ENCODE measurements at places on chromosomes 16 and 17. TPM values are rescaled to one million over a fixed set of nuclear protein-coding genes. Genes with fewer than 3 reads are reported as not detected.

DNA sequence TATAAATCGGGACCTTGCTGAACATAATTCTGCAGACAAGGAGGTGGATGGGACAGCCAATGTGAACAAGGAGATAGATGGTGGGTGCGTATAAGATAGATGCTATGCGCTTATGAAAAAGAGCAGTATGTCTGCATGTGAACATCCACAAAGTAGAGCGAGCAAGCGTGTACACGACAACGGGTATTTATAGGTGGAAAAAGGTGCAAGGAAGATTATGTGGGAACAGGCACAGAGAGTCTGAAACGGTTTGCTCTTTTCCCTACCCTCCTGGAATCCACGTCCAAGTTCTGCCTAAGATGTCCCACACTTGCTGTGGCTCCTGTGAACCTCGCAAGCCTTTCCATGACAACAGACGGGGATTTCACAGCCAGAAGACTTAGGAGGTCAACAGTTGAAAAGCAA, 43.0 kb downstream of the SNX11 start:
- peaks cover 33% of the 10 kb centered on the region for H3K36me3 ChIP-seq
- H3K27me3 ChIP-seq, result no peaks in the 10 kb centered on the region

- no peaks in the 10 kb centered on the region for H3K36me3 ChIP-seq
- H3K4me3 ChIP-seq, result no peak within 1 kb of the TSS
- peaks cover 10% of the 10 kb centered on the region for H3K27me3 ChIP-seq
- H3K4me1 ChIP-seq, result peaks cover 4% of the 10 kb centered on the region
- H3K27ac ChIP-seq, result no peak within 1 kb of the TSS
Observed at GRCh38 chr16:57372372-57373116, at the start of gene CX3CL1. CX3CL1 (plus strand) TSS chr16:57372490; CDS start chr16:57372569, 79 bp downstream.

GRCh38 chr17:28960256-28961061, 9.1 kb upstream of the PHF12 start:
- no peak overlapping the region for H3K27ac ChIP-seq
- no peaks in the 10 kb centered on the region for H3K36me3 ChIP-seq
- H3K27me3 ChIP-seq, result peaks cover 16% of the 10 kb centered on the region
- no peak for DNase-seq

DNA sequence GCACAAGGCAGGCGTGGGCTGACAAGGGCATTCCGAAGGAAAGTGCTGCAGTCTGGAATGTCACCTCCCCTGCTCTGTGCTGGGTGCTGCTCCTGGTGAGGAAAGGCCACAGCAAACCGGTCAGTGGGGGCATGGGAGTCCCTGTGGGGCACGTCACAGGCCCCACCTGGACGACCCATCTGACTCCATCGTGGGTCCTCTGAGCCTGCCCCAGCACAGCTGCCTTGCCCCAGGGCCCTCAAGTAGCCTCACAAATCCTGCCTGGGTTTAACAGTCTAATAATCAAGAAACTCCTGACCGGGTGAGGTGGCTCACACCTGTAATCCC, 2.8 kb upstream of the MYO15B start:
- no peak for DNase-seq
- no peak overlapping the region for H3K27ac ChIP-seq
- peaks cover 13% of the 10 kb centered on the region for H3K4me1 ChIP-seq
- H3K36me3 ChIP-seq, result no peaks in the 10 kb centered on the region

The DNAI2 gene
- total RNA-seq, result 2.5 TPM

GRCh38 chr17:74130276-74130675, 73.2 kb upstream of the RPL38 start:
- peaks cover 4% of the 10 kb centered on the region for H3K27me3 ChIP-seq
- H3K36me3 ChIP-seq, result no peaks in the 10 kb centered on the region
- no peak overlapping the region for H3K4me3 ChIP-seq
- H3K4me1 ChIP-seq, result no peaks in the 10 kb centered on the region
- no peak overlapping the region for H3K27ac ChIP-seq

DNA sequence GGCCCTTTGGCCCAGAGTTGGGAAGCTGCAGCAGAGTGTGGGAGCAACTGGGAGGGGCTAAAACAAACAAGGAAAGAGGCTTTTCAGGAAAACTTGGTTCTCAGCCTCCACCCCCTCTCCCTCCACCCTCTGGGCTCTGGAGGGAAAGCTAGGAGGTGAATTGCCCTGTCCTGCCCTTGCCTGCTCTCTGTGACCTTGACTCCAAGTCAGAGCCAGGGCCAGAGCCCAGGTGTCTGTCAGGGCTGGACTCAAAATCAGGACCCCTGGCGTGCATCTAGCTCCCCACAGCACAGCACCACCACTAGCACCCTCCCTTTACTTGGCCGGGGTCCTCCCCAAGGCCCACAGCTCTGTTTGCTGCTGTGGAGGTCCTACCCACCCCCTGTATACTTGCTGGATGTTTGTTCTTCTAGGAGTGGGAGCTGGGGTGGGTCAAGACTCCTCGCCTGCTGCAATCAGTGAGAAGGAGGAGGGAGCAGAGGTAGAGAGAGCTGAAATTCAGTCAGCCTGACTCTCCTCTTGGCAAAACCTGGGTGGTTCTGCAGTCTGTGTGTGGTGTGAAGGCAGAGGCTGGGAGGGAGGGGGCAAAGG, 2.8 kb upstream of the NR1D1 start:
- H3K27me3 ChIP-seq, result no peaks in the 10 kb centered on the region
- H3K4me1 ChIP-seq, result peaks cover 89% of the 10 kb centered on the region
- H3K4me3 ChIP-seq, result no peak overlapping the region
- no peak overlapping the region for H3K27ac ChIP-seq
- H3K36me3 ChIP-seq, result peaks cover 4% of the 10 kb centered on the region
- no peak for DNase-seq

GRCh38 chr16:20849589-20850390, 43.5 kb downstream of the REXO5 start:
- DNase-seq, result peak; percentile 69
- peaks cover 42% of the 10 kb centered on the region for H3K36me3 ChIP-seq
- no peak overlapping the region for H3K4me3 ChIP-seq
- H3K27ac ChIP-seq, result no peak overlapping the region

The SLC5A11 gene
- not detected for total RNA-seq

DNA sequence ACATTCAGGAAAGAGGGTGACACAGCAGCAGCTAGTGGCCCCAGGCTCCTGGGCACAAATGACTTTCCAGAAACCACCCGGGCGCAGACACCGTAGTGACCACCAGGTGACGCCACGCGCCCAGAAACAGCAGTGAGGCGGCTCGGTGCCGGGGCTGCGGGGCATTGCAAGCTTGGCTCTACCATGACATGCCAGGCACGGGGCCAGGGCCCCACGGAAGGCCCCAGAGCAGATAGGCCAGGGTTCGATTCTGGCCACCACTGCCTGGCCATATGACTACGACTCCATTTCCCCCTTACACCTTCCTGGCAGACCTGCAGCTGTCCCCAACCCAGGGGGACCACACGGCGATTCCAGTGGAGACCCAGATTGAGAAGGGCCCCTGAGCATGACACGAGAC, 6.7 kb downstream of the RHBDF1 start:
- H3K36me3 ChIP-seq, result no peaks in the 10 kb centered on the region
- H3K27ac ChIP-seq, result no peak overlapping the region
- peak; percentile 89 for DNase-seq

DNA sequence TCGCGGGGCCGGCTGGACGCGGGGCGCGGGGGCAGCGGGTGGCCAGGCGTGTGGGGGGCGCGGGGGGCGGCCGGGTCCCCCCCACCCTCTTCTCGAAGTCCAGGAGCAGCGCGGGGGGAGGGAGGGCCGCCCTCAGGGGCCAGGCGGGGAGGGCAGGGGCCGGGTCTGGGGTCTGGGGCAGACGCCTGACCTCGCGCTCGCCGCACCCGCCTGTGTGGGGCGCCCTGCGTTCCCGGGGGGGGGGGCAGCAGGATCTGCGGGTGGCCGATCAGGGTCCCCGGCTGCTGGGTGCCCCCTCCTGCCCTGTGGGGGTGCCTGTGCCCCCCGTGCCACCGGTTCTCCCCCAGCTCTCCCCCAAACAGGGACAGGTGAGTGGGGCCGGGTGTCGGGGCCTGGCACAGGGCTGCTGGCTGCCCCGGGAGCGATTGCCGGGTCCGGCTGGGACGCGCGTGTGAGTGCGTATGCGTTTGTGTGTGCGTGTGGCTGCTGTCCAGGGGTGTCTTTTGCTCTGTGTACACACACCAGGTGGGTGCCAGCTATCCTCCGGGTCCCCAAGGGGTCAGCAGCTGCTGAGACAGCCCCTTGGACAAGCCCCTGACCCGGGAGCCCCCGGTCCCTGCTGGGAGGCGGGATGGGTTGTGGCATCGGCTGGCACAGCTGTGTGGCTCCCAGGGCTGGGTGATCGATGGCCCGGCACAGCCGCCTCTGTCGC, 663 bp downstream of the PRR35 start:
- no peak overlapping the region for H3K4me3 ChIP-seq
- no peaks in the 10 kb centered on the region for H3K4me1 ChIP-seq
- no peak for DNase-seq
- H3K36me3 ChIP-seq, result no peaks in the 10 kb centered on the region

DNA sequence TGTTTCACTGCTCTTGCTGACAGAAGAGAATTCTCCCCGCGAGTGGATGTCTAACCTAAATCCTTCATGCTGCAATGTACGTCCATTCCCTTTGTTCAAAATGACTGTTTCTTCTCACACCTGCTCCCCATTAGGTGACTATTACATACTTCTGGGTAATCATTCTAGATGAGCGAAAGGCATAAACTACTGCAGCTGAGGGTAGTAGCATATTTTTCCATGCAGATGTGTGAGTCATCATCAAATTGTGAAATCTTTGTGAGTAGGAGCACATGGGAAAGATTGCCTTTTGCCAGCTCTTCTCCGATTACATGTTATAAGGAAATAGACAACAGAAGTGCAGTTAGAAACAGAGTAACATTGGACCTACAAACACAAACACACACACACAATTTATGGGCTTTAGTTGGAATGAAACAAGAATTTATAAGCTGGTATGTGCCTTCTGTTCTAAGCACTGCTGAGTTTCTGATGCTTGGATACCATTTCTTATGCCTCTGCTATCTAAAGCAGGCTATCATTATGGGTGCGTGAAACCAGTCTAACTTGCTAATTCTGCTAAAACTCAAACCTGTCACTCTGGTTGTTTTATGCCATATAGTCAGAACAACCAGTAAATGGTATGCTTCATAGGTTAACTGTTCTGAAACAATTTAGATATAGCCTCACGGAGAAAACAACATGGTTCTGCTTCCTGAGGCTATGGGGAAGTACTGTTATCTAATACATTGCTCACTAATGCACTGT, 346.9 kb upstream of the PSMD7 start:
- no peaks in the 10 kb centered on the region for H3K27me3 ChIP-seq
- no peaks in the 10 kb centered on the region for H3K36me3 ChIP-seq
- no peaks in the 10 kb centered on the region for H3K4me1 ChIP-seq
- no peak overlapping the region for H3K4me3 ChIP-seq
- no peak overlapping the region for H3K27ac ChIP-seq
- DNase-seq, result no peak

DNA sequence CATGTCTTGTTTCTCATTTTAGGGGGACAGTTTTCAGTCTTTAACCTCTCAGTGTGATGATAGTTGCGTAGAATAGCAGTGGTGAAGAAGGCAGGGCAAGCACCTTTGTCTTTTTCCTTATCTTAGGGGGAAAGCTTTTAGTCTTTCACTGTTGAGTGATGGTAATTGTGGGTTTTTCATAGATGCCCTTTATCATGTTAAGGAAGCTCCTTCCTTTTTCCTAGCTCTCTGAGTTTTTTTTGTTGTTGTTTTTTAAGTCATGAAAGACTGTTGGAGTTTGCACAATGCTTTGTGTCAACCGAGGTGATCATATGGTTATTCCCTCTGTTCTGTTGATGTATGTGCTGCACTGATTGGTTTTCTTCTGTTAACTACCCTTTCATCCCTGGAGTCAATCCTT, 15.7 kb downstream of the NOL11 start:
- H3K36me3 ChIP-seq, result peaks cover 77% of the 10 kb centered on the region
- DNase-seq, result no peak
- no peaks in the 10 kb centered on the region for H3K27me3 ChIP-seq
- no peak overlapping the region for H3K4me3 ChIP-seq

DNA sequence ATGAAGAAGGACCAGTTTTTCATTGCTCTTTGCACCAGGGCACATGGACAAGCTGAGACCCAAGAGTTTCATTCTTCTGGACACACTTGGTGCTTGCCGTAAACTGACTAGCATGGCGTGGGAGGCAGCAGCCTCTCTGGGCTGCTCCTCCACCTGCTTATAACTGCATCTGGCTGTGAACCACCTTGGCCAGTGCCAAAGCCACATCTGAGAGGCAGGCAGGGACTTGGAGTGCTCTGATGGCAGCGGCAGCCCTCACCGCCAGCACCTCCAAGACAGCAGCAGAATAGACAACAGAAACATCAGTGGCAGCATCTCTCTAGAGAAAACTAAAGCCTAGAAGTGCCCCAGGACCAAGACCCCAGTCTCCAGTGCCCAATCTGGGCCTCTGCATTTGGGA, 4.7 kb downstream of the KRT37 start:
- H3K4me3 ChIP-seq, result no peak overlapping the region
- H3K36me3 ChIP-seq, result no peaks in the 10 kb centered on the region
- H3K27ac ChIP-seq, result no peak overlapping the region
- no peak for DNase-seq

GRCh38 chr17:69547947-69548346, 133.4 kb downstream of the MAP2K6 start:
- no peak overlapping the region for H3K27ac ChIP-seq
- no peak overlapping the region for H3K4me3 ChIP-seq
- DNase-seq, result no peak
- H3K4me1 ChIP-seq, result no peaks in the 10 kb centered on the region
- no peaks in the 10 kb centered on the region for H3K27me3 ChIP-seq

DNA sequence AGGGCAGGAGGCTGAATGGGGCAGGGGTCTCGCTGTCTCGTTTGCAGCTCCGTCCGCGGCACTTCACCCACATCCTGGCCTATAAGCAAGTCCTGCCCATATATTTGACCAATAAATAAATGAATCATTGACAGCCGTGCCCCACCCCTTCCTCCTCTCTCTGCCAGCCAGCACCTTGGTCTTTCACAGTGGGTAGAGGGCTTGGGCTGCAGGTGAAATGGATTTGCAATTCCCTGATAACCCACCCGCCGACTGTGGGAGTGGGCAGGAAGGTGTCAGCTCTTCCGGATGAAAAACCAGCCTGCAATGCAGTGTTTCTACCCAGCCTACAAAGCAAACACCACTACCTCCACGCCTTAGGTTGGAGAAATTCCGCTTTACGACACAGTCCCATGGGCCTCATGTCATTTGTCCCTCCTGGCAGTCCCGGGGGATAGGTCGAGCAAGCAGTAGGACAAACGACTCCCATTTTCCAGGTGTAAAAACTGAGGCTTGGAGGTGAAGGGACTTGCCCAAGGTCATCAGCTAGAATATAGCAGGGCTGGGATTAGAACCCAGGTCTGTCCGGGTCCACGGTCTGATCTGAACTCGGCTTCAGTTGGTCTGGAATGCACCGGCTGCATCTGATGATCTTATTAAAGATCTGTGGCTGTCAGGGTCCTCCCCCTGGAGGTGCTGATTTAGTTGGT, 79.0 kb downstream of the ABCC1 start:
- peaks cover 25% of the 10 kb centered on the region for H3K36me3 ChIP-seq
- H3K4me1 ChIP-seq, result peaks cover 60% of the 10 kb centered on the region
- H3K27me3 ChIP-seq, result no peaks in the 10 kb centered on the region
- H3K27ac ChIP-seq, result no peak overlapping the region
- H3K4me3 ChIP-seq, result no peak overlapping the region

GRCh38 chr16:54290833-54291655, 4.5 kb upstream of the IRX3 start:
- peaks cover 17% of the 10 kb centered on the region for H3K36me3 ChIP-seq
- H3K27ac ChIP-seq, result no peak overlapping the region
- H3K4me1 ChIP-seq, result peaks cover 13% of the 10 kb centered on the region
- H3K4me3 ChIP-seq, result no peak overlapping the region
- DNase-seq, result no peak

The TMC8 gene
- 316 TPM for total RNA-seq

Data from activated CD4-positive, alpha-beta memory T cell treated with anti-CD3 and anti-CD28 coated beads, Interleukin-2, amount 10 ng/mL, durations not matched to agents 7 days and 5 days (primary cell).